ENCODE measurements at places on chromosomes 3 and 15.

DNA sequence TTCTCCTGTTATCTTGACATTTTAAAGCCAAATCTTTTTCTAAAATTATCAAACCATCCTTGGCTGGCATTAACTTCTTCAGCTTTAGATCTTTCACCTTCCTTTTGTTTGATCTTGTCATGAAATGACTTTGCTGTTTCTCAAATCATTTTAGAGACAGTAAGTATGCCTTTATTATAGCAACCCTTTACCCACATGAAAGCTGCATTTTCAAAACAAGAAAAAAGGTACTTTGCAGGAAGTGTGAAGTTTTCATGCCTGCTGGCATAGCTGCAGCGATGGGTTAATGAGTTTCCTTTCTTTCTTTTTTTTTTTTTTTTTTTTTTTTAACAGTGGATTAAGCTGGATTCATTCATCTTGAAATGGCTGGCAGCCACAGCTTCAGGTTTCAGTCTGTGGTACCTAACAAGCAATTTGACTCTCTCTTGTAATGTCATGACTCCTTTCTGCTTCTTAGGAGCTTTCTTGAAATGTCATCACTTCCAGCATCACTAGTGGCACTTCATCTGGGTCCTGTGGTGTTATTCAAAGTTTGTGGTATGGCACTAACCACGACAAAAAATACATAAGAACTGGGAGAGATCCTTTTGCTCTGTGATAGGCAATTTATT lies 18.8 kb downstream of the SLC25A26 start:
- DNase-seq, result no peak

DNA sequence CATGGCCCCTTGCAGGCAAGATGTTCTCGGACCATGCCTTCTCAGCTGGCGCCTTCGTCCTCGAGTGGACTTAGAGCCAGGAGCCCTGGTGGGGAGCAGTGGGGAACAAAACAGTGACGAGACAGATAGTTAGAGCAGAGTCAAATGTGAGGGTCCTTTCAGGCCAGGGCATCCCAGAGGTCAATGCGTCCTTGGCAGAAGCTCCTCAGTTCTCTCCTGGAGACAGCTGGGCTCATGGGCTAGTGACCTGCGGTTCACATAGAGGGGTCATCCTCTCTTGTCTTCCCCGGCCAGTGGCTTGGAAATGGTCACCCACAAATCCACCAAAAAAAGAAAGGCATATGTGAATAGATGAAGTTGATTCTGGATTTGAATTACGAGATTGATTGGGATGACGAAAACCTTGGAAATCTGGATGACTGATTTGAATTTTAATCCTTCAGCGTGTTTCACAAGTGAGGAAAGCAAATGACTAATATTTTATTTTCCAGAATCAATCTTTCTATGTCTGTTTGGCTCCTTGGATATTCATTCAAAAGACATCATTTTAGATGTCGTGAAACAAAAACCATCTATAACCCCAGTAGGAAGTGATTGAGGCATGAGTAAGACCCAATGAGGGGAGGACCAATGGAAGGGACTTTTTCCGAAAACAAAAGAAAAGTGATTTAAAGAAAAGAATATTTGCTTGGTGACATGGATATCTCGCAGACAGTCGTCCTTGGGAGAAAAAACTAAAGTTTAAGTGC lies 84.5 kb downstream of the ASB7 start:
- DNase-seq, result no peak

GRCh38 chr3:127175272-127175671 lies 17.7 kb upstream of the PRR23E start:
- no peak for DNase-seq

DNA sequence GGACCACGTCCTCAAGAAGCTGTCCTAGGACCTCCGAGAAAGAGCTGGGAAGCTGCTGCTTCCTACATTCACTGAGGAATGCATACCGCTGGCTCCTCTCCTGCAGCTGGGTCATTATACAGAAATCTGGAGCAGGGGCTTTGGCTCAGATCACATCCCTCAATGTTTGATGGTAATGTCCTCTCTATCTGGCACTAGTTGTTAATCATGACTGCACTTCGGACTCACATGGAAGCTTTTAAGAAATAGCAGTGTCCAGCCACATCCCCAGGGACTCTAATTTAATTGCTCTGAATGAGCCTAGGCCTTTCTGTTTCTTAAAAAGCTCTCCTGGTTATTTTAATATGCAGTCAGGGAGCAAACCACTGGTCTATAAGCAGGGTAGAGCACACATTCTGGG lies 25.7 kb upstream of the MYRIP start:
- no peak for DNase-seq

GRCh38 chr3:144957398-144958101 lies 985.9 kb downstream of the DIPK2A start:
- no peak for DNase-seq

- no peak for DNase-seq
Measured at GRCh38 chr3:101311676-101312075, 8.7 kb downstream of the IMPG2 start.

- DNase-seq, result no peak
Measured at GRCh38 chr3:171000281-171000680, 26.2 kb downstream of the SLC2A2 start.

- no peak for DNase-seq
Measured at GRCh38 chr3:106299300-106300098, 430.7 kb upstream of the CBLB start.

DNA sequence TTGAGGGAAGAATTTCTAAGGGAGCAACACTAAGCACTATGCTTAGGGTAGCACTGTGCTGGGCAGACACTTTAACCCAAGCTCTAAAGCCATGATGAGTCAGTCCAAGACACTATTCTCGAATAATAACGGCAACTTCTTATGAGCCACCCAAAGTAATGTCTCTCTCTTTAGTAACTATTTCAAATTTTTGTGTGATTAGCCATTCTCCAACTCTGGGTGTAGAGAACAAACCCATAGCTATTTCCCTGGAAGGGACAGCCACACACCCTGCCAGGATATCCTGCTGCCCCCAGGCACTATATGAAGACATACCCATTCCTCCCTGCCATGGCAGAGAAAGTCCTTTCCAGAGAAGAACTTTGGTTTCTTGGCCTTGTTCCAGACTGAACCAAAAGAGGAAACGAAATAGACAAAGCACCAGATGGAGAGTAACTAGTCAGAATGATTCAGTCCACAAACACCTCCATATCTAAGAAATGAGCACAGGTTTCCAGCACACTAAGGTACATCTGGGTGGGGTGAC lies 384.9 kb upstream of the THBS1 start:
- no peak for DNase-seq

GRCh38 chr15:29454506-29454905 lies 184.9 kb upstream of the NSMCE3 start:
- DNase-seq, result no peak

DNA sequence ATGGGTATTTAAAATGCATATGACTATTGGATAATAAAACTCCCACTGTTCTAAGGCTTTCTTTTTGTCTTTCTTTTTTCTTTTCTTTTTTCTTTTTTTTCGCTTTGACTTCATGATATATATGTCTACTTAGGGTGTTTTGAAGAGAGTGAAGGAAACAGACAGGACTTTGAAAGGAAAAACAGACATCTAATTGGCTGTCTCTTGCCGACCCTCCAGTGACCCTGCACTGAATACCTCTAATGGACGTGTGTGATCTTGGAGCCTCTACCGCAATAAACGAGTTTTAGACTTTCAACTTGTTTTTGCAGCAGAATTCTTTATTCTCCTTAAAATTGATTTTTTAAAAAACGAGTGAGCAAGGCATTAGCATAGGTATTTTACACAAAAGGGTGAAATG lies 158.1 kb upstream of the NR2F2 start:
- DNase-seq, result no peak

DNA sequence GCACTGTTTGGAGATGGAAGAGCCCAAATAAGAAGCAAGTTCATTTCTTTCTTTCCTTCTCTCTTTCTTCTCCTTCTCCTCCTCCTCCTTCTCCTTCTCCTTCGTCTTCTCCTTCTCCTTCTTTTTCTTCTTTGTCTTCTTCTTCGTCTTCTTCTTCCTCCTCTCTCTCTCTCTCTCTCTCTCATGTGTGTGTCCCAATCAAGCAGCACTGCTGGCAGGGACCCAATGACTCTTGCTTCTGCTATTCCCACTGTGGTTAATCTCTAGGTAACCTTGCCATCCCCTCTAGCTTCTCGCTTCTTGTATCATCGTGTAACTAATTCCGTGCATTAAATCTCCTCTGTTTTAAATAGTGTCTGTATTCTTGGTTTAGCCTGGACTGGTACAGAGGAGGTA lies 26.1 kb upstream of the ZNF280D start:
- peak; percentile 54 for DNase-seq

DNA sequence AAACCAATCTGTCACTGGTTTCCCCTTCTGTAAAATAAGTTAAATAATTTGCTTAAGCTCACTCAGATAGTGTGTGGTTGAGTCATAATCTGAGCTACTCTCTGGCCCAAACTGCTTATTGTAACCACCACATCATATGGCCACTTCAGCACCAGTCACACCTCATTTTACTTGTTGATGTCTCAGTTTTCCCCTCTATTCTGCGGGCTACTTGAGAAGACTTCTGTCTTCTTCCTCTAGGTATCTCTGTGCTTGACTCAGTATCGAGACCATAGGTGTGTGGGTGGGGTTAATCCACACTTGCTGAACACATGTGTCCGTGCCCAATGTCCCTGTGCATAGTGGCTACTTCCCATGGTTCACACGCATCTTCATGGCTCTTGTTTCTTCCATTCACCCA lies 32.9 kb downstream of the CRYGS start:
- DNase-seq, result no peak

GRCh38 chr3:131553495-131554247 lies 50.9 kb upstream of the MRPL3 start:
- no peak for DNase-seq

- no peak for DNase-seq
Measured at GRCh38 chr3:17745301-17745700, 2.9 kb upstream of the TBC1D5 start.

- DNase-seq, result no peak
Measured at GRCh38 chr15:58994906-58995453, 7.5 kb downstream of the RNF111 start.

DNA sequence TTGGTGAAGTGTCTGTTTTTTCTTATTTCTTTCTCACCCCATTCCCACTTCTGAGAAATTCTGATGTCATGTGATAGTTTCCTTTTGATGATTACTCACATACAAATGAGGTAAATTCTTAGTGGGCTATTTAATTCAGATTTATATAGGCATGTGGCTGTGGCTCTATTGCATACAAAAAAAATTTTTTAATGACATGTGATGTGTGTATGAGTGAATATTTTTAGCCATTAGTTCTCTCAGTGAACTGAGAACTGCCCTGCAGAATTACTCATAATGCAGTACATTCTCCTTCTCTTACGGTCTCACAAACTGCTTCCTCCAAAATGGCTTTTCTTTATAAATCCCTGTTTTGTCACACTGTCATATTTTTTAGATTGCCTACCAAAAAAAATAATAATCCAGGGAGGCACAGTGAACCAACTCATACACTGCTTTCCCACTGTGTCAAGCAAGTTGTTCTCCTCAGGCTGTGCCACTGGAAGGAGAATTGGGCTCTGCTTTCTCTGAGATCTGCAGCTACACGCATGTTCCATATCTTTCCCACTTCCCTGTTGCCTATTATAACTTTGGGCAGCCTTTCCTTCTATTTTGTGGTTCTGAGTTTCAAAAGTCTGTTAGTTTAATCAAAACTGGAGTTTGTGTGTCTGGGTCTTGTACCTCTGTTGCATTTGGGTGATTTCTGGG lies 415.7 kb upstream of the THBS1 start:
- no peak for DNase-seq

- DNase-seq, result no peak
Measured at GRCh38 chr15:29319823-29320222, 50.2 kb upstream of the NSMCE3 start.

- no peak for DNase-seq
Measured at GRCh38 chr15:39315206-39315850, 265.6 kb upstream of the THBS1 start.

DNA sequence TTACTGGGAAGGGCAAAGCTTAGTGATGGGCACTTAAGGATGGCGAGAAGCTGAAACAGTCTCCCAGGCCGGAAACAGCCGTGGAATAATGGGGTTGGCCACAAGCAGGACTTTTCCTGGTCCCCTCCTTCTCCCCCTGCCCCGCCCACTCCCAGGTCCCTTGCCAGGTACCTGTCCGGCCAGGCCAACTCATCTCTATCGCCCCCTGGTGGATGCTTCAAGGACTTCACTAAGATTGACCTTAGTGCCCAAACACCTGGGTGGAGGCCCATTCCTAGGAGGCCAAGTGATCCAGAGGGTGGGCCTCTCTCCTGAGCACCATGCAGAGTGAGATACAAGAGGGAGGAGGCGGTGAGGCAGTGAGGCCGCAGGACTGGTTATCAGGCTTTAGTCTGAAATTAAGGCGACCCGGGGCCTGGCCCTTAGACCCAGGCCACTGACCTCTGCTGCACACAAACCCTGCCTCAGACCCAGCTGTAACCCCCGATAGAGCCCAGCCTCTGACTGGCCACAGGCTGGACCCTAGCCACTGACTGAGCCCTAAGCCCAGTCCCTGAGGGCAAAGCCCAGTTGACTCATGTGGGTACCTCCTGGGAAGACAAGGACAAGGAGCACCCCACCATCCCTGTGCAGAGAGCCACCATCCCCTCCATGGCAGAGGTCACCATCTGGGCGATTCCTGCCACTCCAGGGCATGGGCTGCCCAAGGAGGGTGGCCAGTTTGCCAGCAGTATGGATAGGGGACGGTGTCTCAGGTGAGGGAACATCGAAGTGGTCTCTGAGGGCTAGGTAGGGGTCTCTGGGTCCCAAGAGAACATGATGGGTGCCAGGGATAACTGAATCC lies 37.6 kb downstream of the VIPR1 start:
- DNase-seq, result no peak

DNA sequence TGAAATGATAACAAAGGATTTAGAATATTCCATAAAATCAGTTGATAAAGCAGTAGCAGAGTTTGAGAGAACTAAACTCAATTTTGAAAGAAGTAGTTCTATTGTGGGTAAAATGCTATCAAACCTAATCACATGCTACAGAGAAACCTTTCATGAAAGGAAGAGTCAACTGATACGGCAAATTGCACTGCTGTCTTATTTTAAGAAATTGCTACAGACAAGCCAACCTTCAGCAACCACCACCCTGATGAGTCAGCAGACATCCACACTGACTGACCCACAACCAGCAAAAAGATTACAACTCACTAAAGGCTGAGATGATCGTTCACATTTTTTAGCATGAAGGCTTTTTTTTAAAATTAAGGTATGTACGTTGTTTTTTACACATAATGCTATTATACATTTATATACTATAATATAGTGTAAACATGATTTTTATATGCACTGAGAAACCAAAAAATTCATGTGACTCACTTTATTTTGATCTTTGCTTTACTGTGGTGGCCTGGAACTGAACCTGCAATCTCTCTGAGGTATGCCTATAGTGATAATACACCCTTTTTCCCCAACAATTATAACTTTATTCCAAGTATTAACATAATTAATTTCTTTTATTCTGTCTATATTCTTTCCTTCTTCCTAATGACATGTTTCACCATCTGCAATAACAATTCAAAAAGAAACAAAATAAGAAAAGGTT lies 109.9 kb downstream of the TBC1D5 start:
- DNase-seq, result no peak

- DNase-seq, result no peak
Measured at GRCh38 chr3:99641982-99642381, 3.6 kb downstream of the COL8A1 start.

- no peak for DNase-seq
Measured at GRCh38 chr3:156175570-156175969, 55.2 kb downstream of the KCNAB1 start.

Measured in brain pericyte (primary cell).